ENCODE measurements at places on chromosomes 7 and 10.

- no peak for DNase-seq
These were observed 42.6 kb upstream of the MYL10 start for GRCh38 chr7:101671371-101672356.

DNA sequence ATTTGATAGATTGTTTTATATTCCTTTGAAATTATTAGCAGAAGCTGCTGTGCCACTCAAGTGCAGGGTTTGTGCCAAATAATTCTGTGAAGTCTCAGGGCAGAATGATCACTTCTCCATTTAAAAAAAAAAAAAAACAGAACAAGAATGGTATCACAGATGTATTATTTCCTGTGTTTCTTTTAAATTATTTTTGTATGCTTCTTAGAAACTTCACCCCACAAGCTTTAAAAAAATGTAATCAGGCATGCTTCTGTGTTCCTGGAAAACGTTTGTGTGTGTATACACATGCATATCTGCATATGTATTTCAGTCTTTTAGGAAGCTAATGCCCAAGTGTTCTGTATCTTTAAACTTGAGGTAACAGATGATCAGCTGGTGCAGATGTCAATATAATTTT lies 6.3 kb upstream of the CD36 start:
- DNase-seq, result no peak

GRCh38 chr7:30201161-30201666 lies 66.4 kb downstream of the MTURN start:
- DNase-seq, result no peak

DNA sequence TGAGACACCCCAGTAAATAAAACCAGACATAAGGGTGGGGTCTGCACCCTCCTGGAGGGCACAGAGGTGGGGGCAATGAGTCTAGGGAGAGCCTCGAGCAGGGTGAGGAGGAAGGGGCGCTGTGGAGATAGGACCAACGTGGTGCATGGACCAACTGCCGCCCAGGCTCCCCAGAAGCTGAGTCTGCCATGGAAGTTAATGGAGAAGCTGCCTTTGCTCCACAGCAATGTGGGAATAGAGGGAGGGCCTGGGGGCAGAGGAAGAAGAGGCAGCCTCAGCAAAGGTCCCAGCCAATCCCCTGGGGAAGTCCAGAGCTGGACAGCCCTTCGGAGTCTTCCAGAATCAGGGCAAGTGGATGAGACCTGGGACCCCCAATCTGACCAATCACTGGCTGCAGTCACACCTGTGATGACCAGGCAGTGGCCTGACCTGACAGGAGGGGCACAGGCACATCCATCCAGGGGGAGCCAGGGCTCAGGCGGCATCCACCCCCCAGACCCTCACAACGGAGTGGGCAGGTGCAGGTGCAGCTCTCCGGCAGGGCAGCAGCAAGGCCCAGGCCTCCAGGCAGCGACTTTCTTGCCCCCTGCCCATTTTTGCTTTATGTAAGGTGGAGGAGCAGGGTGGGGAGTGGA lies 242.2 kb upstream of the PPP2R2D start:
- no peak for DNase-seq

DNA sequence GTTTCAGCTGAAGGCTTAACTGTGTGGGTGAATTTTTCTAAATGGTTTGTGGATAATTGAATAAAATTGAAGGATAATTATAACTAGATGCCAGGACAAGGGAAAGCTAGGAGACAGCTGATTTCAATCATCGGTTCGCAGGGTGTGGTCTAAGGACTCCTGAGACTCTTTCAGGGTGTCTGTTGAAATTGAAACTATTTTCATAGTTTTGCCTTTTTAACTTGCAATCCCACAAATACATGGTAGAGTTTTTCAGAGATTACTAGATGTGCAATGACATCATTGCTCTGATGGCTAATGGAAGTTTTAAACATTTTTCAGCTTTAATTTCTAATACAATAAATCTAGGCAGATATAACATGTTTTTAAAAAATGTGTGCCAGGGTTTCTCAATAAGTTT lies 18.5 kb downstream of the TRUB1 start:
- DNase-seq, result no peak

DNA sequence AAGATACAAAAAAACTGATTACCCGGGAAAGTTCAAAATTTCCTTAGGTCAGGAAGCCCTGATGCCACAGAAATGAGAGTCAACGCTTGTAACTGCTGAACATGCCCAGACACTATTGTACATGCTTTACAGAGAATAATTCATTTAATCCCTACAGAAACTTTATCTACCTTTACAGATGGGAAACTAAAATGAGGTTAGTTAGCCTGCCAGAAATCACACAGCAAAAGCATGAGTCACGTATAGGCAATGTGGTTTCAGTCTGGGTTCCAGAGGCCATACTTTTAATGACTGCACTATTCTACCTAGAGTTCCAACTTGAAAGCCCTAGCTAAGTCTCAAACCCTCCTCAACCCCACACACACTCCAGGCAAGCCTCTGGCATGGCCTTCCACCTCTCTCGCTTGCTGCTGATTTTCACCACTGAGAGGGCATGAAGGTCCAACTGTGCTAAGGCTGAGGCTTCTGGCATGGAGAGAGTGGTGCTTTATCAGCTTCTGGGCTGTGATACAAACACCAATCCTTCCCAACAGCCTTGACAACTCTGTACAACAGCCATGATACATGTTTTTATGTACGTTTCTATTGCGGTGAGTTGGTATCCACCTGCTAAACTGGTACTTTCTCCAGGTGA lies 1011.2 kb upstream of the GHITM start:
- DNase-seq, result no peak

DNA sequence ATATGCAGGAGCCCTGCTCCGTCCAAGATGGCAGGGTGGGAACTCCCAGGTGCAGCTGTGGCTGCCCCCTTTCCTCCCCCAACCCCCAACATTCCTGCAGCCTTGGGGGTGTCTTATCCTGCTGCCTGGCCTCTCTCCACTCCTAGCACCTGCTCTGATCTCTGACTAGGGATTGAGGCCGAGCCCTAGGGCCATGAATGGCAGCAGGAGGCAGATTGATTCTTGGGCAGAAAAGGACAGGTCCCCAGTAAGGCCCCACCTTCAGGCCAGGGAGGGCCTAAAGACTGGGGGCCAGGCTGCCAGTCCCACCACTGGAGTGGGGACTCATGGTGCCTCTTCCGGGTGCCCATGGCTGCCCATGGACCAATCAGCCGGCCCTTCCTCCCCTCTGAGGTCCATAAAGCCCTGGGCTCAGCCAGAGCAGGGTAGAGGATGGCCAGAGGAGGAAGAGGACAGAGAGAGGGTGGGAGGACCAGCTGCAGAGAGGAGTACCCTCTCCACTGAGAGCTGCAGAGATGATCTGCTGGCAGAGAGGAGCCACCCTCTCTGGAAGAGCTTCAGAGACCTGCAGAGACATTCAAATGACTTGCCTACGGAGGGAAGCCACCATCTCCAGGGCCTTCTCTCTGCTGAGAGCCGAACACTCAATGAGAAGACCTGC lies 8.3 kb upstream of the COA1 start:
- no peak for DNase-seq

GRCh38 chr10:132746801-132747625 lies 38.9 kb downstream of the NKX6-2 start:
- DNase-seq, result no peak

DNA sequence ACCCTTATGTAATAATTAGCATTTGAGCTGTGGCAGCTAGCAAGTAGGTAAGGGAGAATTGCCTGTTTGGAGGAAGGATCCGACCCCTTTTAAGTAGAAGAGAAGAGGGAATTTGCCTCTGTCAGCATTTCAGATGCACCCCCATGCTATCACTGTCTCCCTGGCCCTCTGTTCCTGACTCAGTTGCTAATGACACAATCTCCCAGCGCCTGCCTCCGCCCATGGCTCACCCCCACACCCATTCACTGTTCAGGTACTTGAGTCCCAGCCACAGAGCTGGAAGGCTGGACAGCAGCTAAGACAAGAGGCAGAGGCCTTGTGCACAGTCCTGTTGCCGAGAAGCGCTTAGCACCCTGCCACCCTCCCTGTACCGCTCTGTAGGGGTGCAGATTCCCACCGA lies 512.3 kb upstream of the GALNT17 start:
- no peak for DNase-seq
